ENCODE measurements at places on chromosomes 5 and 9.
A peak's percentile ranks its signal among the peaks of the same experiment; 100 is the strongest.

DNA sequence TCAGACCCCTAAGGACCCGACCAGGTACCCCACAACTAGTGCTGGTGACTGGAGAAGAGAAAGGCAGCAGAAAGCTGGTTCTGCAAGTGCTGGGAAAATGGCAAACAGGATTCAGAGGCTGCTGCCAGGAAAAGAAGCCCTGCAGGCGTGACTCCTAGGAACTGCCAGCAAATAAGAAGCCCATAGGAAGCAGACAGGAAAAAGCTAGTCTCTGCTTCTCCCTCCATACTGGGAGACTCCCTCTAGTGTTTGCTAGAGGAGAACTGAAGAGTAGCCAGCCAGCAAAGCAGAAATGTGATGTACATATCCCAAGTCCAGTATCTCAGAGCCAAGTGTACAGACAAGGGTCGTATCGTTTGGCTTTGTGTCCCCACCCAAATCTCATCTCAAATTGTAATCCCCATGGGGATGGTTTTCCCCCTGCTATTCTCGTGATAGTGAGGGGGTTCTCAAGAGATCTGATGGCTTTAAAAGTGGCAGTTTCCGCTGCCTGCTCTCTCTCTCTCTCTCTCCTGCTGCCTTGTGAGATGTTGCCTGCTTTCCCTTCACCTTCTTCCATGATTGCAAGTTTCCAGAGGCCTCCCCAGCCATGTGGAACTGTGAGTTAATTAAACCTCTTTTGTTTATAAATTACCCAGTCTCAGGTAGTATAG lies 38.1 kb upstream of the TUSC1 start:
- DNase-seq = peak; percentile 6

- DNase-seq = no peak
Observed at GRCh38 chr5:58074222-58074621, 385.7 kb downstream of the PLK2 start.

DNA sequence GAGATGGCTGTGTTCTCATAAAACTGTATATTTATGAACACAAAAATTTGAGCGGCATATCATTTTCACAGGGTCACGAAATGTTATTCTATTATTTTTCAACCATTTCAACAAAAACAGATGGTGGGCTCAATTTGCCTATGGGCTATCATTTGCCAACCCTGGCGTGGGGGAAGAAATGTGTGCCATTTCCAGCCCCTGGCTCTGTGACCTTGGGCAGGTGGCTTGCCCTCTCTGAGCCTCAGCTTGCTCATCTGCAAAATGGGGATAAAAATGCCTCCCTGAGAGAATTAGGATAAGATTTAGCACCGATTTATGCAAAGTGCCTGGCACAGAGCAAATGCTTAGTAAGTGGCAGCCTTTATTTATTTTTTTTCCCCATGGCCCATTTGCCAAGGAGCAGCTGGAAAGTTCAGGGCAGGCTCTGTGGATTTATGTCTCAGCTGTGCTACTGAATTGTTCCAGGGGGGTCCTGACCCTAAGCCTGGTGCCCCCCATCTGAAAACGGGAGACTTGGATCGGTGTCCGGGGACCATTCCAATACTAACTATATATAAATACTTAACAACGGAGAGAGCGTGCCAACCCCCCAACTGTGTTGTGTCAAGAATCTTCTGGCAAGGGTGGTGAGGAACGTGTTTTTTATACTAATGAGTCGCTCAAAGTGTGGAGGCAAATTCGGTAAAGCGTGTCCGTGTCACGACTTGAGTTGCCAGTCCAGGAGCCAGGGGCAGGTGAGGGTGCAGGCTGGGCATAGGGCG lies 34.5 kb downstream of the HRH2 start:
- DNase-seq = no peak

DNA sequence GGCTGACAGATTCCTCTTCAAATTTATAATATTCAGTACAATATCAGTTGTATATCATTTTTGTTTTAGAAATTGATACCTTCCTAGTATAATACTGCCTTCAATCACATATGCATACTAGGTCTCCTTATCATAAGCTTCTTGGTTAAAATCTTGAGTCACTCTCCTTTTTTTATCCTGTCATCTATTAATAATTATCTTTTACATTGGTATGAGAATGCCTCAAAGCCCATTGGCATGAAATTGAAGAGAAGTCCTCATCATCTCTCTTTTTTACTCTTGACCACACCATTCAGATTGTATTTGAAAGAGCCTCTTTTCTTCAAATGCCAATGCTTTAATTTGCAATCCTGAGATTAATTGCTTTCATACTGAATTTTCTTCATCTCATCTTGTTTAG lies 810.3 kb downstream of the BRINP1 start:
- DNase-seq = no peak

- DNase-seq = no peak
Observed at GRCh38 chr5:135996611-135997010, 32.2 kb upstream of the TGFBI start.
